ENCODE measurements at places on chromosomes 1 and 21.

GRCh38 chr1:94385308-94385929 is 32.8 kb upstream of the ABCD3 start:
- no peak for DNase-seq

DNA sequence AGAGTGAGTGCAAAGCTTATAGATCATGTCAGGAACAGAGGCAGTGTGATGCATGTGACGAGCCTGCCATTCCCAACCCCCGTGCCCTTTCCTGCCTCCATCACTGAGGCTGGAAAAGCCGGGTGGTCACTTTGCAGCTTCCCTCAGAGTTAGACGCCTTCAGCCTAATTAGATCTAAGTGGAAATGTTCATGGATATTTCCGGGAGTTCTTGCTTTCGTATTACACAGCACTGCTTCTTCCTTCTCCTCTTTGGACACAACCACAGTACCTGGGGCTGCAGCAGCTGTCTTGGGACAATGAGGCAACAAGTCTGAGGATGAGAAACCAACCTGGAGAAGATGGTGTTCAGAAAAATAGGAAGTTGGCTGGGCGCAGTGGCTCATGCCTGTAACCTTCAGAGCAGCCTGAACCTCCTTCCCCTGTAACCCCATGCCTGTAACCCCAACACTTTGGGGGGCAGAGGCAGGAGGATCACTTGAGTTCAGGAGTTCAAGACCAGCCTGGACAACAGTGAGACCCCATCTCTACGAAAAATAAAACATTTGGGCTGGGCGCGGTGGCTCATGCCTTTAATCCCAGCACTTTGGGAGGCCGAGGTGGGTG is 24.5 kb downstream of the SERINC2 start:
- DNase-seq = no peak

- peak; percentile 43 for DNase-seq
Observed at GRCh38 chr1:109398343-109399225, 866 bp upstream of the SORT1 start.

DNA sequence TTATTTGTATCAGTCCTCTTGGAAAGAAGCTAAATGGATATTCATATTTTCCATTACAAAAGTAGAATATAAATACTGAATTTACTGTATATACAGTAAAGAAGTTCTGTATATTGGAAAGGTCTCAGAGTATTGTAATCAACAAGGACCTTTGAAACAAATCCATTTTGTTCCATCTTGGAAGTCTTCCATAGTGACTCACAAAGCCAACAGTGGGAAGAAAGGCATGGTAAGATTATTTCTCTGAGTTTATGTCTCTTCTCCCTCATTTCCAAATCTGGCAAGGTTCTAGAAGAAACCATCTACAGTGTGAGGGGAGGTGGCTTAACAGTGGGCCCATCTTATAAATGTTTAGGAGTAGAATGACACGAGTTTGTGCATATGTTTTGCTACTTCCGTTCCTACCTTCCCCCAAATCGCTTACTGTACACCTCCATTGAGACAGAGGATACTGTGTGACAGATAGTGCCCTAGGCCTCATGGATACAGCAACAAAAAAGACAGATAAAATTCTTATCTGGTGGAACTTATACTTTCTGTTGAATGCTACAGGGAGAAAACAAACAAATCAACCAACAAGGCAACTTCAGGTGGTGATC is 22.1 kb upstream of the SSX2IP start:
- DNase-seq = no peak

DNA sequence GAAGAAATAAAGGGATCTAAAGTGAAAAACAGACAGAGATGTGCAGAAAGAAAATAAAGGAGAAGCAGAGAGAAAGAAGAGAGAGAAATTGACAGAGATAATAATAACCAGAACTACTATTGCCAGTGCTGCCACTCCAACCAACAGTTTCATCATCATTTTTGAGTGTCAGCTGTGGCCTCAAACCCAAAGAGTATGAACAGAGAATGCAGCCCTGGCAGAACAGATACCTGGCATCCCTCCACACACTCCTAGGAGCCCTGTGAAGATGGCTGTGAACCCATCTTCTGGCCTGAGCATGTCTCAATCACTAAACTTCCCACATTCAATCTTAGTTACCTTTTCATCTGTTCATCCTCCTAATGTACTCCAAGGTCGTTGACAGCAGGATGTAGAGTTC is 385.8 kb upstream of the NFIA start:
- no peak for DNase-seq

GRCh38 chr1:161072751-161073449 is 3.2 kb upstream of the ARHGAP30 start:
- no peak for DNase-seq

DNA sequence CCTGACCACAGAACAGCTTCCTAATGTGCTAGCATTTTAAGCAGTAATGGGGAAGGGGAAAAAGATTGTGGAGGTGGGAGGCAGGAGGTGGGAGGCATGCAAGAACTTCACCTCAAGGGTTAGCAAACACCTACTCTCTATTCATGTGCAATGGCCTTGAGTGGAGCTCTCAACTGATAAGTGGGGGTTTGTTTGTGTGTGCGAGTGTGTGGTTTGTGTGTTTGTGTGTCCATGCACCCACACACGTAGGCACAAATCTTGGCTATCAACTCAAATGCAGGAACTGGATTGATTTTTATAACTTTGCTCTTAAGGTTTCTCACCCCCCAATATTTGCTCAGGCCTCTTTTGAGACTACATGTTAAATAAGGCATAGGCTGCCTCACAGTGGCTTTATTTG is 78.6 kb downstream of the SYT6 start:
- no peak for DNase-seq

DNA sequence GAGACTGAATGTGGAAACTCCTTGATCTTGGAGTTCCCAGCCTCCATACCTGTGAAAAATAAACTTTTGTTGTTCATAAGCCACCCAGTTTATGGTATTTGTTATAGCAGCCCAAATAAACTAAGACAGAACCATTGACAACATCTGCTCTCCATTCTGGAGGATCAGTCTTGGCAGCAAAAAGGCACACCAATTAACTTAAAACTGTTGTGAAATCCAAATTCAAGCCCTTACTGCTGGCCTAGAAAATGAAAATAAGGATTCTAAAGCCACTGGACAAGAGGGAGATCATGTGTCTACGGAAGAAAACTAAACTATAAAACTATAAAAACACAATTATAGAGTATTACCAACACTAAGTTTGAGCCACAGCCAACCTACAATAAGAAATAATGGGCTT is 172.1 kb upstream of the RNPC3 start:
- no peak for DNase-seq

- DNase-seq = no peak
Observed at GRCh38 chr21:29195981-29196669, 65.7 kb downstream of the MAP3K7CL start.

- no peak for DNase-seq
Observed at GRCh38 chr1:197541411-197541810, 233.9 kb downstream of the DENND1B start.

- no peak for DNase-seq
Observed at GRCh38 chr1:54806931-54807611, 5.9 kb upstream of the TTC22 start.

DNA sequence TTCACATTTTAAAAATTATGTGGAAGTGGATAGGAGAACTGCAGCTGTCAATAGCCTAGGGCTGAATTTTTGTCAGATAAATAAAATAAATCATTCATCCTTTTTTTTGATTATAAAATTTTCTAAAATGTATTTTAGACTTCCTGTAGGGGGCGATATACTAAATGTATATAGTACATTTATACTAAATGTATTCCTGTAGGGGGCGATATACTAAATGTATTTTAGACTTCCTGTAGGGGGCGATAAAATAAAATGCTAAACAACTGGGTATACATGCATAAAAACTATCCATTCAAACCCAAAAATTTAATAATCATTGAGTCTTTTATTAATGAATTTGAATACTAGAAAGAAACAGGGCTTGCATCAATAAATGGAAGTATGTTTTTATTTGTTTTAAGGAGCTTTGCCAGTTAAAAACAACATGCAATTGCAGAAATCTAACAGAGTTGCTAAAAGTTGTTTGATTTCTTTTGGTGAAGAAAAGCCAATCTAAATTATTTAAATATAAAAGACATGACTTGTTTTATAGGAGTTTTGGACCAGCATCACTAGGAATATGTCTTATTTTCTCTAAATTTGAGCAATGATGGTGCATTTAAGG is 31.4 kb downstream of the CLCA1 start:
- no peak for DNase-seq

- DNase-seq = no peak
Observed at GRCh38 chr1:17207966-17208418, 3.1 kb downstream of the PADI1 start.

DNA sequence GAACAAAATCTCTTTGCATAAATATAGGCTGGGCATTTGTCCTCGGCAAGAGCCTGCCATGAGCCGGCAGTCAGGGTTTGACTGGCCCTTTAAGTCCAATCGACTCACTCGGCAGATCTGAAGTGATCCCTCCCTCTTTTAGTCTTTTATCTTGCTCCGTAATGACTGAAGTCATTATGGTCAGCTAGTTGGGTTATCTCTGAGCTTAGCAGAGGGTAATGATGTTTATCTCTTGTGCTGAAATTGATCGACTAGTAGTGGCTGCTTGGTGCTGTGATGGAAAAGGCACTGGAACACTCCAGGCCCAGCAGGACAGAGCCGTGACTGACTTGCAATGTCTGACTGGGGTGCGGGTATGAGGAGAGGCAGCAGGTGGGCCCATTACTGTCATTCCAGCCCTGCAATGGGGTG is 468 bp upstream of the ABCA4 start:
- no peak for DNase-seq

GRCh38 chr1:169488157-169488556 is 2.4 kb upstream of the SLC19A2 start:
- DNase-seq = no peak

GRCh38 chr1:78699813-78700212 is 50.2 kb downstream of the IFI44 start:
- DNase-seq = no peak

DNA sequence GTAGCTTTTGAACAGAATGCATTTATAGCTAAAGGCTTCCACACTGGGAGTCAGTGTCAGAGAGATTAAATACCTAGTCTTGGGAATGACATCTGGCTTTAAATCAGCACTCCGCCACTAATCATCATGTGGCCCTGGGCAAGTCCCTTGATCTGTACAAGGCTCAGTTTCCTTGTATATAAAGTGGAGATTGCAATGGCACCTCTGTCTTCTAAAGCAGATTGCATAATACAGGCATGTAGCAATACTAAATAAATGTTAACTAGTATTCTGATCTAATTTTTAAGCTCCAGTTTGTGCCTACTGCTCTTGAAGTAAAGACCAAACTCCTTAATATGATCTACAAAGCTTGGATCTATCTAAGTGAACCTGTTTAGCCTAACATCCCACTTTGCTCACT is 249.4 kb downstream of the PLPP3 start:
- DNase-seq = no peak

- DNase-seq = peak; percentile 35
Observed at GRCh38 chr1:62746086-62746808, 37.7 kb upstream of the ATG4C start.

DNA sequence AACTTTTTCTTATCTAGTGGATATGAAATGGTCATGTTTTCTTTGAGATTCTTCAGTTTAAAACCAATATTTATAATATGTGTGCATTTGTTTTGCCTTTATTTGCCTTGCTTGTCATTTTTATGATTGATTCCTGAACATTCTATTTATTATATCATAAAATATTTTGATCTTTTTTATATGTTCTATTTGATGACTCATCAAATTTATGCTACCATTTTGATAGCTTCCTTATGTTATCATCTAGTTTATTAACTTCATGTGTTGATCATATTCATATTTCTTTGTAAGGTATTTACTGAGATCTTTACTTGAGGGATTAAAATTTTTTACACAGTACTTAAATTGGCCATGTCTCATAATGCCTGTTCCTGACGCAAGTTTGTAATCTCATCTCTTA is 1650.0 kb downstream of the AMY1C start:
- no peak for DNase-seq

- no peak for DNase-seq
Observed at GRCh38 chr1:80533775-80534334, 1266.9 kb upstream of the ADGRL2 start.

GRCh38 chr1:151948506-151948905 is 39.2 kb upstream of the THEM4 start:
- no peak for DNase-seq

DNA sequence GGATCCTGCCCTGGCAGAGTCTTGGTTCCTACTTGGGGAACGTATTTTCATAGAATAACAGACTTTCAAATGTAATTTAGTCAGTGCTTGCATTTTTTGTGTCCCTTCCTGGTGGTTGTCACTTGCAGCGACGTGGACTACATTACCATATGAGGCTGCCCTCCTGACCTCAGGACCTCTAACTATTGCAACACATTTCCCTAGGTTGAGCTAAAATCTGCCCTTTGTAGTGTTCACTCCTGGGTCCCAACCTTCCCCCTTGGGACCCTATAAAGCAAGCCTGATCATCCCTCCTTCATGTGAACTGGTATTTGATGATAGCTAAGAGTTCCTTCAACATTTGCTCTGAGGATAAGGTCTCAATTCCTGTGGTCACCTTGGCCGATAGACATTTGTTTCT is 95.6 kb upstream of the CACNA1E start:
- DNase-seq = no peak

DNA sequence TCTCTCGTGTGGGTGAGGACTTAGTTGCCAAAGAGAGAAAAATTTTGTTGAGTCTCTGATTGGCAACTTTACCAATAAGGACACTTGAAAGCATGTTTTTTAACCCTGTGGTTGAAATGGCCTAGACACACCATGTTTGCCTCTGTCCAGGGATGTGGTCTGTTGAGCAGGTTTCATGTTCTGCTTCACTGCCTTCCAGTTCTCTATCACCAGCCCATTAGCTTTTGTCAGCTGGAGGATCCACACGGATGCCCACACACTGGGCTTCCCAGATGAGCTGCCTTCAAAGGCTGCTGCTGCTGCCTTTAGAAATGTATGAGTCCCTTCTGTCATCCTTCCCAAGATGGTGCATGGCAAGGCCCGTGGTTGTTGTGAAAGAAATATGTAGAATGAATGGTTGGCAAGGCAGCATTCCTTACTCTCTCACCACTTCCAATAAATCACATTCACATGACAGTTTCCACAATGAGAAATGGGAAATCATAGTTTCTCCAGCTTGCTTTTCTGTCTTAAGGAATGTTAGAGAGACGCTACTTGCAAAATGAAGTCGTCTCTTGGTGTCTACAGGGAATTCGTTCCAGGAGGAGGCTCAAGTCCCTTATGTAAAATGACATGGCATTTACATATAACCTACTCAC is 108.2 kb upstream of the SLC35F3 start:
- DNase-seq = no peak

Measured in DMS79 (cell line).